Testis (tissue), 5 donors: ENCODE measurements at places on chromosomes 11 and 22. TPM values are rescaled to one million over a fixed set of nuclear protein-coding genes. Genes with fewer than 3 reads are reported as not detected.
A peak's percentile ranks its signal among the peaks of the same experiment; 100 is the strongest.

DNA sequence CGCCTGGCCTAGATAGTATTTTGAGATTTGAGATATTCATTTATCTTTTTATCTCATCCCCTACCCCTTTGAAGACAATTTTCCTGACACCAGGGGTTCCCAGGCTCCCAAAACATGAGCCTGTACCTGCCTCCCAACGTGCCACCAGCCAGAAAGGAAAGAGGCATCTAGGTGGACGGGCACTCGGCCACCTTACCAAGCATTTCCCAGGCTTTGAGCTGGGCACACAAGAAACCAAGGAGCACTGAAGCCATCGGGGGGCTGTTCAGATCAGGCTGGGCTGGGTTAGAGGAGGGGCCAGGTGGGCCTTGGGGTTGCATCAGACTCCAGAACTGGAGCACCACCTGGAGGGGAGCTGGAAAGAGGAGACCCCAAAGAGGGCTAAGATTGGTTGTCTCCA, 28.5 kb upstream of the BAIAP2L2 start:
- no peaks in the 10 kb centered on the region for H3K36me3 ChIP-seq
- no peaks in the 10 kb centered on the region for H3K27me3 ChIP-seq
- no peak for DNase-seq
- H3K27ac ChIP-seq: no peak overlapping the region

DNA sequence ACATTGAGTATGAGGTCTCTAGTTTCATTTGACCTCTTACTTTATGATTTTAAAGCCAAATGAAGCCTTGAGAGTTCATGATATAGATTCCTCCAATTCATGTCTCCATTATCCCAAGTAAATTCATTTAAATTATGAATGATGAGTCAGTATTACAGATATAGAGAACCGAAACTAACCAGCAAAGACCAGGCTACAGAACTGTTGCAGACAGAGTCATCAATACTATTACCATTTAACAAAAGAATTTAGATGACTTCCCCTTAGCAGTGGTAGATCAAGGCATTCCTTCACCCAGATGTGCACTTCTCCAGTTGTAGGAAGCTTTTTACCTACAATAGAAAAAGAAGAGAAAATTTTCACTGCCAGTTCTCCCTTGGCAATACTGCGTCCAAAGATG, 11.8 kb upstream of the CCDC89 start:
- no peak overlapping the region for H3K4me3 ChIP-seq
- no peak for DNase-seq
- no peaks in the 10 kb centered on the region for H3K4me1 ChIP-seq
- no peak overlapping the region for H3K27ac ChIP-seq
- no peaks in the 10 kb centered on the region for H3K27me3 ChIP-seq
- H3K36me3 ChIP-seq: no peaks in the 10 kb centered on the region

DNA sequence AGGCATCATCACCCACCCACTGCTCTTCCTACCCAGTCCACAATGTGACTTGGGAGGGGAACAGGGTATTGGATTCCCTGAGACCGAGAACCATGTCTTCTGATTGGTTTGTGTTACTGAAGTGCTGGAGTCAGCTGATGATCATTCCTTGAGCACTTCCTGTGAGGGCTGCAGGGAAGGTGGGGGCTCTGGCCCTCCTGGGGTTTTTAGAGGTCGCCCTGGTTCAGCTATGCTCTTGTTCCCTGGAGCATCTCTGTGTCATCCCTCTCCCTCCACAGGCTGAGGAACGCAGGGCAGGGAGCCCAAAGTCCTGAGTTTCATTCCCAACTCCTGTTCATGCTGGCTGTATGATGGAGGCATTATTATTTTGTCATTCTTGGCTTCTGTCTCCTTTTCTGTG, 6.7 kb downstream of the ZC3H7B start:
- H3K36me3 ChIP-seq: no peaks in the 10 kb centered on the region
- peak overlapping the region; percentile 39 for H3K27ac ChIP-seq
- no peak overlapping the region for H3K4me3 ChIP-seq
- DNase-seq: no peak
- H3K27me3 ChIP-seq: no peaks in the 10 kb centered on the region
- H3K4me1 ChIP-seq: peaks cover 27% of the 10 kb centered on the region

SLC22A8 gene
- not detected for total RNA-seq

- no peaks in the 10 kb centered on the region for H3K27me3 ChIP-seq
- DNase-seq: peak; percentile 36
- peak overlapping the region; percentile 93 for H3K4me3 ChIP-seq
These were observed 539 bp downstream of the SLC35C1 start for GRCh38 chr11:45805305-45806071.

- no peaks in the 10 kb centered on the region for H3K4me1 ChIP-seq
- H3K27me3 ChIP-seq: no peaks in the 10 kb centered on the region
- no peak overlapping the region for H3K27ac ChIP-seq
- no peak overlapping the region for H3K4me3 ChIP-seq
- H3K36me3 ChIP-seq: no peaks in the 10 kb centered on the region
These were observed 368.6 kb downstream of the OPCML start for GRCh38 chr11:133163463-133164419.

DNA sequence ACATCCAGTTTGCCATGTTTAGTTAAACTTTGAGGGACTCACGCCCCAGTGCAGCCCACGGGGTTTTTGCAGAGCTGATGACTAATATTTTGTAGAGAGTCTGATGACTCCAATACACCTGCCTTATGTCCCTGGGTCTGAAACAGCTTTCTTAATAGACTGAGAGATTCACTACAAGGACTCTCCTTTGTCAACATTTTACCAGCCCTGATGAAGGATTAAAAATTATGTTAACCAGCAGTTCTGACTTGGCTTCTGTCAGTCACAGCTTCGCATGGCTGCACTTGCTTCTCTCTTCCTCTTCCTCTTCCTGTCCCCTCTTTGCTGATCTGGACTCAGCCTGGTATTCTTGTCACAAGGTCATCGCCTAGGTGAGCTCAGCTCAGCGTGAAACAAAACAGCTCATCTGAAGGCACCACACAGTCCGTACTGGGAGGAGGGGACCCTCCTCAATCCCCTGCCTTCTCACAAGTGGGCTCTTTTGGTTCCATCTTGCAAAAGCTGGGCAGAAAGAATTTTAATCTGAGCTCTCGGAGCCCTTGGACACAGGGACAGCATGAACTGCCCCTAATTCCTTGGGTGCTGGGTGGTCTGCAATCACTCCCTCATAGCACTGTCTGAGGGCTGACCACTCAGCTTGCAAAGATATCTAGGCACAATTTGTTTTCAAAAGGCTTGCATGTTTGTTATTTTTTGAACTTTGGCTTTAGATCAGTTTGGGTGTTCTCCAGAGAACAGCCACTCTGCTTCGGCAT, 38.1 kb upstream of the POU2AF1 start:
- H3K27ac ChIP-seq: peak overlapping the region; percentile 3
- DNase-seq: no peak
- H3K36me3 ChIP-seq: no peaks in the 10 kb centered on the region
- H3K27me3 ChIP-seq: no peaks in the 10 kb centered on the region
- H3K4me1 ChIP-seq: peaks cover 32% of the 10 kb centered on the region
- no peak overlapping the region for H3K4me3 ChIP-seq

GRCh38 chr22:47602732-47603131, 840.3 kb downstream of the TBC1D22A start:
- no peaks in the 10 kb centered on the region for H3K36me3 ChIP-seq
- no peak overlapping the region for H3K27ac ChIP-seq
- no peaks in the 10 kb centered on the region for H3K27me3 ChIP-seq
- H3K4me3 ChIP-seq: no peak overlapping the region

DNA sequence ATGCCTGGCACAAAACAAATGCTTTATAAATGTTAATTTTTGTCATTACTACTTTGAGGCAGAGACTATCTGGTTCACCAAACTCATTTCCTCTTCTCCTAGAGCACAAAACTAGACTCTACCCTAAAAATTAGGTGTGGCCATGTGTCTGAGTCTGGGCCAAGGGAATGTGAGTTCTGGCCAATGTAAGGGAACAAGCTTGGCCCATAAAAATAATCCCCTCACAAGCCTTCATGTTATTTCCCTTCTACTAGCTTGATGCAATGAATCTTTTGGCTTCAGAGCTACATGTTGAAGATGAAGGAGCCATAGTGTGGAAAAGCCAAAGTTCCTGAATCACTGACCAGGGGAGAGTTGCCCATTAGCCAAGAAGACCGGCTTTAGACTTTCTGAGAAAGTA, 406.5 kb upstream of the CCDC90B start:
- no peaks in the 10 kb centered on the region for H3K4me1 ChIP-seq
- no peak for DNase-seq
- no peak overlapping the region for H3K4me3 ChIP-seq
- no peaks in the 10 kb centered on the region for H3K36me3 ChIP-seq
- H3K27me3 ChIP-seq: no peaks in the 10 kb centered on the region

- H3K4me3 ChIP-seq: peak overlapping the region; percentile 80
- H3K27ac ChIP-seq: peak overlapping the region; percentile 93
- H3K4me1 ChIP-seq: peaks cover 20% of the 10 kb centered on the region
- no peaks in the 10 kb centered on the region for H3K27me3 ChIP-seq
- DNase-seq: peak; percentile 48
- H3K36me3 ChIP-seq: no peaks in the 10 kb centered on the region
These were observed 1.3 kb downstream of the MYH9 start for GRCh38 chr22:36386351-36386899.

DNA sequence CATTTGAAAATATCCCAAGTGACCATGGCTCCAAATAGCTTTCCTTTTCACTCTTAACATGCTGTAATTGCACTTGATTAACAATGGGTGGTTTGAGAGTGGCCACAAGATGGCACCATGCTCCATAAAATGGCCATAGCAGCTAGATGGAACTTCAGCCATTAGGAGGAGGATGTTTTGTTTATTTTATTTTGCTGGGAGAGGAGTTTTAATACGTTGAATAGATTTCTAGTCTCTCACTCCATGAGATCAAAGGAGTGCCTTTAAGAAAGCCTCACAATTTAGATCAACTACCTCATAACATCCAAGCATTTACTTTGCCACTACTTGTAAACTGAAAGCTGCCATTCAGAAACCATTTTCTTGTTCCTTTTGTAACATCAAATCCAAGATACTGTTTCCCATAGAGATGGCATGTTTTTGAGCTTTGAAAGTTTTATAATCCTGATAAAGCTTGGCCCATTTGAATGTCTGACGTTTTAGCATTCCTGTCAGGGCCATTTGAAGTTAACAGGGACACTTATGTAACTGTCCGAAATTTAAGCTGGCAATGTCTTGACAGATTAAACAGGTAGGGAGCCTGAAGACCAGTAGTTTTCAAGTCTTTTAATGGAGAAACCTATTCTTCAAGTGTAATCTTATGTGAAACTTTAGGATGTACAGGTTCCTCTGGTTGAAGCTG, 4.7 kb downstream of the FEN1 start:
- H3K36me3 ChIP-seq: no peaks in the 10 kb centered on the region
- peak overlapping the region; percentile 54 for H3K27ac ChIP-seq
- peak; percentile 91 for DNase-seq
- H3K4me3 ChIP-seq: no peak overlapping the region
- H3K4me1 ChIP-seq: peaks cover 13% of the 10 kb centered on the region

INS gene
- total RNA-seq: not detected
